ENCODE measurements at places on chromosomes 6 and 20.

DNA sequence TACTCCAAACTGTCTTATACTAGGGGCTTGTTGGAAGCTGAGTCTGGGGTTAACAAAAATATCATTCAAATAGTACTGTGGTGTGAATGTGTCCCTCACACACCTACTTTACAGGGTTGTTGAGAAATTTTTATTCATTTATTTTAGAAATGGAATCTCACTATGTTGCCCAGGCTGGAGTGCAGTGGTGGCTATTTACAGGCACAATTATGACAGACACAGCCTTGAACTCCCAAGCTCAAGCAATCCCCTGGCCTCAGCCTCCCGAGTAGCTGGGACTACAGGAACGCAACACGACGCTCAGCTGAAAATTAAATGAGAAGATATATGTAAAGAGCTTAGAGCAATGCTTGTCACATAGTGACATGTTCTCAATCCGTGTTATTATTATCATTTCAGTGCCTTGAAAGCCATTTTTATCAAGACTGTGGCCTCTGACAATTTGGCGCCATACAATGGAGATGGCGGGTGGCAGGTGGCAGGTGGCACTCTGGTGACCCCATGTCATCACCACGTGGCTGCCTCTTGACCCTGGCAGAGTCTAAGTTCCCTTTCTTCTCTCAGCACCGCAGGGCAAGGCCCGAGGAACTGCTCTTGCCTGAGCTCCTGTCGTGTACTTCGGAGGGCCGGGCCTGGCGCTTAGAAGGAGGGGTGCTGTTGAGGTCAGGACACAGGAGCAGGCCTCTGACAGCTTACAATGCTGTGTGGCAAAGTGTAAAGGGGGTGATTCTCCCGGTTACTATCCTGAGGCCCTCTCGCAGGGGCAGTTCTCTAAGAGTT lies 64.5 kb downstream of the STX11 start:
- DNase-seq: no peak

GRCh38 chr20:50930139-50930975 lies 880 bp downstream of the ADNP start:
- no peak for DNase-seq

GRCh38 chr6:157337751-157338150 lies 14.4 kb upstream of the TMEM242 start:
- DNase-seq: no peak

- no peak for DNase-seq
These were observed 197.7 kb downstream of the ARID1B start for GRCh38 chr6:156974830-156975261.

- no peak for DNase-seq
These were observed 18.2 kb upstream of the ECI2 start for GRCh38 chr6:4153514-4153985.

DNA sequence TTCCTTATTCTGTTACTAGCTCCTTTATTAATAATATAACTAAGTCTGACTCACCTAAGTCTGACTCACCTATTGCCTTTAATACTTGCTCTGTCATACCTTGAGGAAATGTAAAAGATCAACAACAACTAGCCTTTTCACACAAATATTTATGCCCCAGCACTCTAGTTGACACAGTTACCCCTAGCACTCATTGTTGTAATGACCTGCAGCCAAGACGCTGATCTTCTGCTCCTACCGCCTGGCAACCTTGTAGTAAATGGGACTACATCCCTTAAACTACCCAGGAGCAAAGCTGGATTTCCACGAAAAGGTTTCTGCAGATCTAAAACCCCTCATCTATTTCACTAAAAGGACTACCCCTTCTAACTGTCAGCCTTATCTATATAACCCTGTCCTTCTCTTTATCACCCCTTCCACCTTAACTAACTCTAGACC lies 90.0 kb downstream of the PLG start:
- DNase-seq: no peak
